ENCODE measurements at places on chromosomes 11 and 22.

DNA sequence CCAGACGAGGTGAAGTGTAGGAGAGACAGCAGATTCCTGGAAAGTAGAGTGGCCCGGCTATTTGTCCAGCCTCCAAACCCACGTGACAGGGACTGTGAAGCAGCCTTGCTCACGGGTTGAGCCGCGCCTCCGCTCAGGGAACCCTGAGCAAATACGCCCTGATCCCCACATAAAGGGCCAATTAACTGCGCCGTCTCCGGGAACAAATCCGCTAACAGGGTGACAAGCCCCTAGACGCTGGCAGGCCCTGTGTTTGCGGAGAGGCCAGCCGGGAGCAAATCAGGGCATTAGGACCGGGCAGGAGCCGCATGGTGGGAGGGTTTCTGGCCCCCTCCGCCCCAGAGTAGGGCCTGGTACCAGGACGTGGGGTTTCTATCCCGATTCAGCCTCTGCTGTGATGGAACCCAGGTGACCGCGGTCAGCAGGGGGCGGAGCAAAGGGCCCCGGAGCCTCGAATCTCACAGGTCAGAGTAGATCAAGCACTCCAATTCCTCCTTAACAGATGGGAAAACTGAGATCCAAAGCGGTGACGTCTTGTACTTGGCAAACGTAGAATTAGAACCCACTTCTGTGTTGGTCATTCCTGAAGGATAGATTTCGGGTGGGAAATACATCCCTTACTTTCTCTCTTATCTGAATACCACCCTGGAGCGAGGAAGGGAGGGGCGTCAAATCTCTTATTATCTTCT, 2.0 kb upstream of the ROBO3 start:
- peak; percentile 61 for DNase-seq

DNA sequence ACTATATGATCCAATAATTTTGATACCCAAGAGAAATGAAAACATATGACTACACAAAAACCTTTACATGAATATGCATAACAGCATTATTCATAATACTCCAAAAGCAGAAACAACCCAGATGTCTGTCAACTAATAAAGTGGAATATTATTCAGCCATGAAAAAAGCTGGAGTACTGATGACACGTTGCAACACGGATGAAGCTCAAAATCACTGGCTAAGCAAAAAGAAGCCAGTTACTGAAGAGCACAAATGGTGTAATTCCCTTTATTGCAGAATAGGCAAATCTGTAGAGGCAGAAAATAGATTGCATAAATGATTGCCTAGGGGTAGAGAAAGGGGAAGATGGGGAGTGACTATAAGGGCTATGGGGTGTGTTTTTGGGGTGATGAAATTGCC, 117.6 kb upstream of the FGF3 start:
- no peak for DNase-seq

- DNase-seq = no peak
Observed at GRCh38 chr11:65817312-65817834, 16.4 kb upstream of the SNX32 start.

GRCh38 chr11:44989831-44990566, 39.3 kb upstream of the TP53I11 start:
- DNase-seq = peak; percentile 94

DNA sequence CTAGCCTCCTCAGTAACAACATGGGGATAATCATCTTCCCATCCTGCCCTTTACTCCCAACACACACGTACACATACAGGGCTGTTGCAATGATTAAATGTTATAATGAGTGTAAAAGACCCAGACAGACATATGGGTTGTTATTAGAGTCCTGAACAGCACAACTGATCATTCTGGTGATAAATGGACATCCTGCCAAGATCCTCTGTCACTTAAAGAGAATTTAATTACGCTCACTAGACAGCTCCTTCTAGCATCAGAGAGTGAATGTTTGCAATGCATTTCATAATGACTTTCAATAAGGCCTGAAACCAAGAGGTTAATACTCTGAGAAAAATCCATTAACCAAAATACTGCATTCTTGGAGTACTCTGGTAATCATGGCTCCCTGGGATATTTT, 115.8 kb downstream of the KCNC1 start:
- no peak for DNase-seq

GRCh38 chr11:96082936-96083335, 159.0 kb upstream of the MTMR2 start:
- DNase-seq = no peak

- no peak for DNase-seq
Observed at GRCh38 chr11:92382311-92382710, 157.7 kb downstream of the FAT3 start.

- DNase-seq = no peak
Observed at GRCh38 chr22:48353116-48353947, 1474.3 kb downstream of the BRD1 start.

DNA sequence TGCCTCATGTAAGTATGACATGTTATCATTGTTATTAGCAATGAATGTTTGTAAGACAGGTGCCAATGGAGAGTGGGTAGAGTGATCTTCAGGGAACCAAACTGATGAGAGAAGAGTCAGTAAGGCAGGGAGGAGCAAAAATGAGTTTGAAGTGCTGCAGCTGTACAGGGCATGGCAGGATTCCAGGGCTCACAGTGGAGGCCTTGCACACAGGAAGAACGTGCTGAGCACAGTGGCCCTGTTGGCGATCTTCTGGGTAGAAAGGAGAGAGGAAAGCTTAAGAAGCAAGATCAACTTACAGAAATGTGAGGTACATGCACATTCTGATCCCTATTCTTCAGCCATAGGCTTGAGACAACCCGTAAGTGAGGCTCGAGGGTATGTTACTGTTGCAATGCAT, 219.3 kb upstream of the TMEM45B start:
- no peak for DNase-seq

- no peak for DNase-seq
Observed at GRCh38 chr22:47034076-47034808, 271.8 kb downstream of the TBC1D22A start.

- no peak for DNase-seq
Observed at GRCh38 chr11:118142081-118142480, 10.5 kb downstream of the SCN4B start.

DNA sequence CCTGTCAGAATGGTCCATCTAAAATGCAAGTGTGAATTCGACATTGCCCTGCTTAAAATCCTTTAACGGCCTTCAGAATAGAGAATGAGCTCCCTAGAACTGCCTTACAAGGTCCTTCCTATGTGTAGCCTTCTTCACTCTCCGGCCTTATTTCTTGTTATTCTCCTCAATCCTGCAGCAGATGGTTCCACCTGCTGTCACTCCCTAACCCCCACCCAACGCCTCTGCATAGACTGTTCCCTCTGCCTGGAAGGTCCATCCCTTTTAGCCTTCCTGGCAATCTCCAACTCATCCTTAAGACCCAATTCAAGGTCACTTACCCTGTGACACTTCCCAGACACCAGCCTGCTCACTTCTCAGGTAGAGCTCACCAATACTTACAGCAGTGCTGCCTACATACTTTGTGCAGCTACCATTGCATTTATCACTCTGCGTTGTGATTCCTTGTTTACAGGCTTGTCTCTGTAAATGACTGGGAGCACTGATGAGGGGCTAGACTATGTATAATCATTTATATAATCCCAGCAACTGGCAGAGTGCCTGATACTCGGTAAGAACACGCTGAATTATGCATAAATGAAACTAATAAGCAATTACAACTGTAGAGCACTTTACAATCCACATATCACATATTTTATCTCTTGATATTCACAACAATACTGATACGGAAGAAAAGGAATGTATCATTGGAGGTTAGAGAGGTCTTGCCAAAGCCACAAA, 58.9 kb downstream of the CLPB start:
- DNase-seq = no peak

DNA sequence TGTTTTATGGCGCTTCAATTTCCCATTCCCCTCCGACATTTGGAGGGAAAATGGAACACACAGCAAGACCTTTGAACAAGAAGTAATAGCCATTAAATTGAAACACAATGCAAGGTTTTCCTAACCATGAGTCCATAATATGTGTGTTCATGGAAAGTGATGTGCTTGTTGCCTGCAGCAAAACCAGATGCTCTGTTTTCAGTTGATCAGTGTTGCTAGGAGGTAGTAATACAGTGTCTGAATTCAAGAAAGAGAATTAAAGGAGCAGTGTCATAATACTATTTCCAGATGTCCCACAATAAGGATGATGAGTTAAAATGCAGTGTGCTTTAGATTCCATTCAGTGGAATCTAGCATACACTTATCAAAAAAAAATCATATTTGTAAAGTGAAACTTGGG, 637.4 kb upstream of the API5 start:
- no peak for DNase-seq

DNA sequence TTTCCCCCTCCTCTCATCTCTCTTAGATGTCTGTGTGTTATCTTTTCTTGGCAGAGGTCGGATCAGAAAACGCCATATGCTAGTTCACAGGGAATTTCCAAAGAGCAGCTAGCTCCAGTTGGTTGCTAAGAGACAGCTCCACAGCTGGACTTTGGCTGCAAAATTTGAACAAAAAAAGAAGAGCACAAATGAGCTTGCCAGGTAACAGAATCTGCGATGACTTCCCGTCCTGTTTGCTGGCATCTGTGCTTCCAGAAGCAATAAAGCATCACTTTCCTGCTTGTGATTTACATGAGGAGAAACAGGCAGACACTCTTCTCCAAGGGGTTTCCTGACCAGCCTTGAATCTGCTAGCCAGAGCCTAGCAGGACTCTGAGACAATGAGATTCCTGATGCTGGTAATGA, 596.0 kb upstream of the B3GAT1 start:
- peak; percentile 59 for DNase-seq

DNA sequence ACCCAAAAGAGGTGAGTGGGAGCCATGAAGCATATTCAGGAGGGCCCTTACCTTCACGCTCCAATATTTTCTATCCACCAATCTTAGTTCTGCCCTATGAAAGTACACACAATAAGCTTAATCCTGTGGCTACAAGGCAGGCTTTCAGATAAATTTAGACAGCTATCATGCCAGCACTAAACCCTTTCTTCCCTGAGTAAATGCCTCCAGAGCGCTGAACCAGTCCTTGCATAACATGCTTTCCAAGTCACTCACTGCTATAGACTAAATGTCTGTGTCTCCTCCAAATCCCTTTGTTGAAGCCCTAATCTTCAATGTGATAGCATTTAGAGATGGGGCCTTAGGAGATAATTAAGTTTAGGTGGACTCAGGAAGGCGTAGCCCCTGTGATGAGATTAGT, 50.3 kb upstream of the FIBIN start:
- DNase-seq = no peak

- no peak for DNase-seq
Observed at GRCh38 chr11:107691000-107691750, 20.7 kb downstream of the SLN start.

DNA sequence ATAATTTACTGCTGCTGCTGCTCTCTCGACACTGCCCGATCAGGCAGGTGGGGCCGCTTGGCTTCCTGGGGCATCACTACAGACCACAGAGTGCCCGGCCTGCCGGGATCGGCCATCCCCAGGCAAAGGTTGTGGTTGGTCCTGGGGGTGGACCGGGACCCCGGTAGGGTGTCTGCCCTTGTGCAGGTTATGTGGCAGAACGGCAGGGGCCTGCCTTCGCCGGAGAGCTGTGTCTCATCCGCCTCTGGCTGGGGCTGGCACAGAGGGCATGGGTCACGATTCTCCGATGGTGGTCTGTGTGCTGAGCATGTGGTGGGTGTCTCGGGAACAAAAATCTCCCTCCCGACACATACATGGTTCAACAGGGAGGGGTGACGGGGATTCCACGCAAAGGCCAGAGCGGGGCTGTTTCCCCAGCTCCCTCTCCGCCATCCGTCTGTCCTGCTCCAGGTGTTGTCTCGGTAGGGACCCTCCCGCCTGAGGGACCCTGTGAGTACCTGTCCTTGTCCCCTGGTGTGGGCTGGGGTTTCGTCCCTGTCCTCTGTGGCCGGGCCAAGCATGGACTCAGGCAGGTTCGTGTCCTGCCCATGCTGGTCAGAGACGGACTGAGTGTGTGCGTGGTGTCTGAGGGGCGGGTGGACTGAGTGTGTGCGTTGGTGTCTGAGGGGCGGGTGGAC, 7.8 kb downstream of the GRAMD4 start:
- DNase-seq = no peak

DNA sequence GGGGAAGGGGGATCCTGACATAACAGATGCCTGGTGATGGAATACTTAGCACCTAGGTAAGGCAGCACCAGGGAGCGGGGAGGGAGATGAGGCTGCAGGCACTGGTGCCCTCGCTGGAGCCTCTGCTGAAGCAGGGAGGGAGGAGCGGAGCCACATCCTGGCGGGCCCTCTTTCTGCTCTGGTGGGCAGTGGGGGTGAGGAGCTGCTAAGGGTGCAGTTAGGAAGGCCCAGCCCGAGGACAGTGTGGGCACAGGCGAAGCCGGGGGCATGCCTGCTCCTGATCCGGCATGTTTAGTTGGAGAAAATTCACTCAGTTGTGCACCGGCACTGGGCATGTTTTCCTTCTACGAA, 83.9 kb downstream of the MED15 start:
- no peak for DNase-seq

- no peak for DNase-seq
Observed at GRCh38 chr11:45929486-45930030, 7.1 kb downstream of the LARGE2 start.

- DNase-seq = no peak
Observed at GRCh38 chr11:61747192-61747966, 5.1 kb upstream of the MYRF start.

GRCh38 chr22:20873214-20873613, 14.4 kb downstream of the SNAP29 start:
- no peak for DNase-seq

DNA sequence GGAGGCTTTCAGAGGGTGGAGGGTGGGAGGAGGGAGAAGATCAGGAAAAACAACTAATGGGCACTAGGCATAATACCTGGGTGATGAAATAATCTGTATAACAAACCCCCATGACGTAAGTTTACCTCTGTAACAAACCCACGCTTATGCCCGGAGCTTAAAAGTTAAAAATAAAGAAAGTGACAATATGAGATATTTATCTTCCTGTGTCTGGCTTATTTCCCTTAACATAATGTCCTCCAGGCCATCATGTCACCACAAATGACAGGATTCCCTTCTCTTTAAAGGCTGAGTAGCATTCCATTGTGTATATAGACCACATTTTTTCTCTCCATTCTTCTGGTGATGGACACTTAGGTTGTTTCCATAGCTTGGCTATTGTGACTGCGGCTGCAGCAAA, 79.5 kb downstream of the BARX2 start:
- DNase-seq = no peak

DNA sequence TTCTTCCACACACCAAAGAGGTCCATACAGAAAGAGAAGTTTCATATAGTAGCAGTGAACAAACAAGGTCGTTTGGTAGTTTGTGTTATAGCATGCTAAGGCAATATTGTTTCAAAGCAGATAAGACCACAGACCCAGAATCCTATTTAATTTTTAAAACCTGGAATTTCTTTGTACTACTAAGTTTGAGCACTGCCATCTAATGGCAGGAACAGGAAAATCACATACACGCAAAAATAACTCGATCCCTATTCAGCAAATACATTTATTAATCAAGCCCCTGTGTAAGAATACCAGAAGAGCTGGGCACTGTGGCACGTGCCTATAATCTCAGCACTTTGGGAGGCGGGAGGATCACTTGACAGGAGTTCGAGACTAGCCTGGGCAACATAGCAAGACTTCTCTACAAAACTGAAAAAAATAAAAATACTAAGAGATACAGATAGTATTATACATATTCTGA, 2.9 kb upstream of the BTBD10 start:
- DNase-seq = peak; percentile 7

GRCh38 chr11:128182844-128183243, 404.5 kb downstream of the ETS1 start:
- no peak for DNase-seq

Measured in NCI-H1105 treated with DMSO at 0.1 percent for 48 hours (cell line).